Stimulated activated CD4-positive, alpha-beta T cell treated with anti-CD3 and anti-CD28 coated beads, TNF-alpha, amount 100 ng/mL, for 24 hours (primary cell): ENCODE measurements at places on chromosomes 11 and 22.

DNA sequence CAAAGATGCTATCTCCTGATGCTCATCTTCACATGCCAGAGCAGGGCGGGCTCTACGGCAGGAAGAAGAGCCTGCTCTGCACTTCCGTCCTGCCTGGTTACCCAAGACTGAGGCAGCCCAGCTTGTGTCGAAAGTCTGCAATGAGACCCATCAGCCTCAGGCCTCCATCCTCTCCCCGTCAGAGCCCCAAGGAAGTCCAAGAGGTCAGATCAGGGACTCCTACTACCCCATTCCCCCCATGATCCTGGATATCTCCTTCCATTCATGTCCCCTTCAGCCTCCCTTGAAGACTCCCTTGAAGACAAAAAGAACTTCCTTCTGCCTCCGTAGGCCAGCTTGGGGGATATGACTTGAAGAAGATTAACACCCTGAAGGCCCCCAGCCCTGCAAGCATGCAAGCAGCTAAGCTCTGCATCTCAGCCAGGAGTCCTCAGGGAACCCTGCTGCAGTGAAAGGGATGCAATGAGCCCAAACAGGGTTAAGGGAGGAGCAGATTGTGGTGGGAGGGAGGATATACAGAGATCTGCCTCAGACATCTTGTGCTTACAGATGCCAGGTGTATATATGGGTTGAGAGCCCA, 85.6 kb downstream of the TRIM29 start:
- no peak for DNase-seq

- DNase-seq: peak; percentile 19
Observed at GRCh38 chr11:125348674-125349309, 147.3 kb downstream of the FEZ1 start.

GRCh38 chr22:32469799-32470212, 4.8 kb upstream of the FBXO7 start:
- no peak for DNase-seq

- DNase-seq: no peak
Observed at GRCh38 chr11:37525336-37525735, 927.3 kb upstream of the RAG2 start.

DNA sequence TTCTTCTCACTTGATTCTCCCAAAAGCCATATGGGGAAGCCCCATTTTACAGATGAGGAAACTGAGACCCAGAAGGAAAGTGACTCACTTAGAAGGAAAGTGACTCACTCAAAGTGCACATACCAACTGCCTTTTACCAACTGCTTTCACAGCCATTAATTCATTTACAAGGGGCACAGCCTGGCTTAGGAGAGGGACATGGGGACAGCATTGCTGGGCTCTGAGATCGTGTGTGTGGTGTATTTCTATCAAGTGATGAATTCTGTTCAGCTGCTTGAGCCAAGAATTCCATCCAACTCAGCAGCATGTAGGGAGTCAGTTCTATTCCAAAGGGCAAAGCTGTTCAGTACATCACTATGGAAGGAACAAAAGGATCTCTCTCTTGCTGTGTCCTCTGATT, 23.5 kb upstream of the PAK1 start:
- no peak for DNase-seq

GRCh38 chr11:76728778-76729177, 54.4 kb upstream of the TSKU start:
- DNase-seq: no peak
